Naive thymus-derived CD4-positive, alpha-beta T cell (primary cell): ENCODE measurements at places on chromosomes 12 and 14. TPM values are rescaled to one million over a fixed set of nuclear protein-coding genes. Genes with fewer than 3 reads are reported as not detected.

The PTCSC3 gene
- not detected for polyA plus RNA-seq

DNA sequence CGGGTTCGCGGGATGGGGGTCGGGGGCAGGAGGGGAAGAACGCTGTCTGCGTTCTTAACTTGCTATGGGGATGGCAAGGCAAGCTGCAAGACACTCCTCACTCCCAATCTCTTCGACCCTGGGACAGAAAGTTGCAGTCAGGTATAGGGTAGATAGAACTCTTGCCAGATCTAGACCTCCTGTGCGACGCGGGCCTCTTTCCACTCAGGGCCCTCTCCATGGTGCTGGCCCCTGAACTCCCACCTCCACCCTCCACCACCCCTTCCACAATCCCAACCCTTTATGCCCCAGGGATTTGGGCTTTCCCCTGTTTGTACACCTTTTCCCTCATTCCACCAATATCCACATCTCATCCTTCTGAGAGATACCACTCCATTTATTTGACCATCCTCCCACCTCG, 812 bp downstream of the NABP2 start:
- H3K27me3 ChIP-seq, result no peaks in the 10 kb centered on the region
- no peak for DNase-seq
- H3K4me1 ChIP-seq, result peaks cover 22% of the 10 kb centered on the region
- H3K4me3 ChIP-seq, result peak overlapping the region; percentile 82

DNA sequence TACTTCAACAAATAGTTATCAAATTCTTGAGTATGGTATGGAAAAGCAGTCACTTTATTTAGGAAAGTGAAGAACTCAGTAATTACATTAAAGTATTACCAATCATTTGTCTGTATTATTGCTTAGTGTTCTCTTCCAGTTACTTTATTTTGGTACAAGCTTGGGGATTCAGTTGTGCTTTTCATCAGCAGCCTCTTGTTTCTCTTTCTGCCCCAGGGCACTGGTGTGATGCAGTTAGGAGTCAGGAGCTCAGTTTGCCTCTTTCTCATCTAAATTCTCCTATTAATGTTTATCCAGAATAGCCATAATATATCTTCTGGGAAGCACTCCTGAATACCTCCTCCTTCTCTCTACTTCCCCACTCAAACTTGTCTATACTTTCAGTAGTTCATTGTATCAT, 25.7 kb downstream of the PMCH start:
- no peaks in the 10 kb centered on the region for H3K27me3 ChIP-seq
- no peak overlapping the region for H3K27ac ChIP-seq
- H3K4me1 ChIP-seq, result no peaks in the 10 kb centered on the region
- no peak for DNase-seq
- H3K4me3 ChIP-seq, result no peak overlapping the region
- H3K36me3 ChIP-seq, result no peaks in the 10 kb centered on the region

DNA sequence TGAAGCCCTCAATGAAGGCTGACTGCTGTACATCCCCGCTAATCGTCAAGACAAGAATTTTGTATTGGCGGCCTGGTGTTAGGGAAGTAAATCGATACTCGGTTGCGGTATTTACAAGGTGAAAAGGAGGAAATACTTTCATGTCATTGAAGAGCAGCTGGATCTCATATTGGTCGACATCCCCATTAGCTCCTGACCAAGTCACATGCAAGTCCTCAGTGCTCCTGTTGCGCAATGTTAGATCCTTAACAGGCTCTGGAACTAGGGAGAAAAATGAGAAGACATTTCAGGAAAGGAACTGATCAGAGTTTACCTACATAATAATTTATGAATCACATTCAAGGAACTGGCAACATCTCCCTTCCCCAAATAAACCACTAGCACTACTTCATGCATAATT, 66.2 kb downstream of the PTPRB start:
- H3K4me1 ChIP-seq, result no peaks in the 10 kb centered on the region
- DNase-seq, result no peak
- H3K4me3 ChIP-seq, result no peak overlapping the region
- no peaks in the 10 kb centered on the region for H3K36me3 ChIP-seq

The OR4E2 gene
- polyA plus RNA-seq, result not detected

The OTOGL gene
- polyA plus RNA-seq, result not detected
